Mesenchymal stem cell (in vitro differentiated cells and primary cell): ENCODE measurements at places on chromosomes 7 and 10.

- DNase-seq = no peak
Observed at GRCh38 chr10:76883596-76883995, 754.0 kb downstream of the KCNMA1 start.

DNA sequence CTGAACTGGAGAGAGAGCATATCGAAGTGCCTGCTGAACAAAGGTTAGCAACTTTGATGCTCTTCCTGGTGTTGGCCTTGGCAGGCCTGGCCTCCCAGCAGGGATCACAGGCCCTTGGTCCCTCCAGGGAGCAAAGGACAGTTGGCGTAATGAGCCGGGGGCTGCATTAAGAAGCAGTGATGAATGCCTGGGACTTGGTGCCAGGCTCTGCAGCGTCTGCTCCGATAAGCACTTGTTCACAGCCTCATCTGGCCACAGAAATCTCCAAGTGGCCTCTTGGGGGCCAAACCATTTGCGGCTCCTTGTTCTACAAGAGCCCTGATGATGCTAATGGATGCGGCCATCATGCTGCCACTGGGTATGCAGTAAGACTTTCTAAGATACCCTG is 31.8 kb downstream of the CRHR2 start:
- no peak for DNase-seq

DNA sequence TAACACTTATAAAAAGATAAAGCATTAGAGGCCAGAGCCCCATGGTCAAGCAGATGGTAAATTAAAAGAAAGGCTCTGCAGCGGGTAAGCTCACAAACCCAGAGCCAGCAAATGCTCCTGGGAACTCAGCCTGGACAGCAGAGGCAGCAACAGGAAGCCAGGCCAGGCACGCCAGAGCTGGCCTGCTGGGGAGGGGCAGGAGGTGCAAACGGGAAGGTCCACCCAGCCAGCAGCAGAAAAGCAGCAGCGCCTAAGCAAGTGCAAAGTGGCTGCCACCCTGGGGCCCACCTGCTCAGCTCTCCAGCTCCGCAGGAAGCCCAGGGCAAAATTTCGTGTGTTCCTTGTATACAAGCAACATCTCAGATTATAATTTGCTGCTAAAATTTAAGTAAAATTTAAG is 82.7 kb upstream of the GPR22 start:
- peak; percentile 83 for DNase-seq

DNA sequence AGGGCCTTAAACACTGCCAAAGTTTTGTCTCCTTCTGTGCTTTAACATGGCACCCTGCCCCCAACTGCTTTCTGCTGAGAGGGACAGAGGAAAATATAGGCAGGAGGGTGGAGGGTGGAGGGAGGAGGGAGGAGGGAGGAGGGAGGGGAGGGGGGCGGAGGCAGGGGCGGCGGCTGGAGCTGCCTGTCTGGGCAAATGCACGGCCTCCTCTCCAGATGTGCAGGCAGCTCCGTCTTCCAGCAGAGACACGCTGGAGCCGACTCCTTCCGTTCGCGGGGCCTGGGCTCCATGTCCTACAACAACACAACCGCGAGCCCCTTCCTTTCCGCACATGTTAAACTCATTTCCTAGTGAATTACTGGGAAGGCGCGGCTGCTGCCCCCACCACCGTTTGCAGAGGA is 14.2 kb downstream of the EBF3 start:
- DNase-seq = no peak

- DNase-seq = no peak
Observed at GRCh38 chr7:37445790-37446189, 2.9 kb downstream of the ELMO1 start.

GRCh38 chr10:32095116-32095733 is 39.0 kb upstream of the KIF5B start:
- no peak for DNase-seq

DNA sequence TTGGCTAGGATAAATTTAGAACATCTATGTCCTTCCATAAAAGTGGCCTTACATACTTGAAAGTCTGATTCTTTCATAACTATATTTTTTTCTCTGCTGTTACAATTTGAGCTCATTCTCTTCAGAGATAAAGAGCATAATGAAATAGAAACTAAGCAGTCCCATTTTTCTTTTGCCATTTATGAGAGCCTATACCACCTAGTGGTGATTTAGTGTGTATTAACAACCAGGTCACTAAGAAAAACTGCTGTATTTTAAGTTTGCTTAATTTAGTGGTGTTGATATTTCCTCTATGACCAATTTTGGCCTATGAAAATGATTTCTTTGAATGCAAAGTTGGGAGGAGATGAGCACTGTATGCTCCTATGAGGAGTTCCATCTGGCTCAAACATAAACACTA is 88.7 kb upstream of the ZWINT start:
- DNase-seq = peak; percentile 12

- DNase-seq = no peak
Observed at GRCh38 chr7:74092321-74092963, 8.8 kb downstream of the LIMK1 start.

DNA sequence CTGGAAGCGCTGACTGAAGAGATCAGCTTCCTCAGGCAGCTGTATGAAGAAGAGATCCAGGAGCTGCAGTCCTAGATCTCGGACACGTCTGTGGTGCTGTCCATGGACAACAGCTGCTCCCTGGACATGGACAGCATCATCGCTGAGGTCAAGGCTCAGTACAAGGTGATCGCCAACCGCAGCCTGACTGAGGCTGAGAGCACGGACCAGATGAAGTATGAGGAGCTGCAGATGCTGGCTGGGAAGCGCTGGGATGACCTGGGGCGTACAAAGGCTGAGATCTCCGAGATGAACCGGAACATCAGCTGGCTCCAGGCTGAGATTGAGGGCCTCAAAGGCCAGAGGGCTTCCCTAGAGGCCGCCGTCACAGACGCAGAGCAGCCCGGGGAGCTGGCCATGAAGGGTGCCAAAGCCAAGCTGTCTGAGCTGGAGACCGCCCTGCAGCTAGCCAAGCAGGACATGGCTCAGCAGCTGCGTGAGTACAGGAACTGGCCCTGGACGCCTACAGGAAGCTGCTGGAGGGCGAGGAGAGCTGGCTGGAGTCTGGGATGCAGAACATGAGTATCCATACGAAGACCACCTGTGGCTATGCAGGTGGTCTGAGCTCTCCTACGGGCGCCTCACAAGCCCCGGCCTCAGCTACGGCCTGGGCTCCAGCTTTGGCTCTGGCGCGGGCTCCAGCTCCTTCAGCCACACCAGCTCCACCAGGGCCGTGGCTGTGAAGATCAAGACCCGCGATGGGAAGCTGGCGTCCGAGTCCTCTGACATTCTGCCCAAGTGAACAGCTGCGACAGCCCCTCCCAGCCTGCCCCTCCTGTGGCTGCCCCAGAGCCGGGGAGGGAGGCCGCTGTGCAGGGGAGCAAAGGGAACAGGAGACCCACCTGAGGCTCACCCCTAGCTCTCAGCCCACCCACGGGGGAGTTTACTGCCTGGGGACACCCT is 24.9 kb upstream of the AMPH start:
- DNase-seq = no peak

DNA sequence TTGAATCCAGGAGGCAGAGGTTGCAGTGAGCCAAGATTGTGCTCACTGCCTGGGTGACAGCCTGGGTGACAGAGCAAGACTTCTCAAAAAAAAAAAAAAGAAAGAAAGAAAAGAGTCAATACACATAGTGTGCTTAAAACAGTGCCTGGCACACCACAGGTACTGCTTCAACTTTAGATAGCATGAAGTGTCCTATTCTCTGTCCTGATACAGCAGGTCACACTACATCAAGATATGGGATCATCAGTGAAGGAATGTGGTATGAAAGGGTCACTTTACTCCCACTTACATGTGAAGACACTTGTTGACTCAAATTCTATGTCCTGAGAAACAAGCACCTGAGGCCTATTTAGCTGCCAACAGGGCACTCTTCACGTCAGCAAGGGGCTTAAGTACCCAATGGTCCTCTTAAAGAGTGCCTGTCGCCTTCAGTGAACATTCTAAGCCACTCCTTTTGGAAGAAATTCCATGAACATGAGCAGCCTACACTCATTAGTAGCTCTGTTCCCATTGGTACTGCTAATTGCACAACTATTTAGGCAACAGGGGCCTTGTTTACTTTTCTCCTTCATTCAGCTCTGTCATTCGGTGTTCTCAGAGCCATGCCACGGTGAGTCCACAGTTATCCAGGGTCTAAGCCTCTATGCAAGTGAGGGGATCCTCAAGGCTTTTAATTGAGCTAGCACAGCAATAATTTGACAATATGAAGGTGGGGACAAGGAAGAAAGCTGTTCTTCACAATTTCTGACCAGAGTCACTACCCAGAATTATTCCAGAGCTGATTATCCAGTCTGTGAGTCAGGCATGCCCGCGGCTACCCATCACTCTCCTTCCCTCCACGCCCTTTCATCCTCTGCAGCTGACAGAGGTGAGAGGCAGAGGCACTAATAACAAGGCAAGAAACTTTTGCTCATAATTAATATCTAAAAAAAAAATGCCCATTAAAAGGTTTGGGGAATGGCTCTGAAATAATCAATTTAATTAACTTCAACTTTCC is 56.6 kb upstream of the PTN start:
- DNase-seq = peak; percentile 59

DNA sequence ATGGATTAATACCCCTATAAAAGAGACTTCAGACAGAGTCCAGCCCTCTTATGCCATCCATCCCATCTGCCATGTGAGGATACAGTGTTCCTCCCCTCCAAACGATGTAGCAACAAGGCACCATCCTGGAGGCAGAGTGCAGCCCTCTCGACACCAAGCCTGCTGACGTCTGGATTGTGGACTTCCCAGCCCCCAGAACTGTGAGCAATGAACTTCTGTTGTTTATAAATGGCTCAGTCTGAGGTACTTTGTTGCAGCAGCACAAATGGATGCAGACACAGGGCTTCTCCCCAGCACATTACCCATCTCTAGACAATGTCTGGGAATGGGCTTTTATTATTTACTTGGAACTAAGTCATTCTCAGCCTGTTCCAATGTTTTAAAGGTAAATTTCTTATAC is 195.6 kb downstream of the WDR37 start:
- DNase-seq = no peak

GRCh38 chr7:94656658-94656924 is 658 bp upstream of the SGCE start:
- DNase-seq = no peak

DNA sequence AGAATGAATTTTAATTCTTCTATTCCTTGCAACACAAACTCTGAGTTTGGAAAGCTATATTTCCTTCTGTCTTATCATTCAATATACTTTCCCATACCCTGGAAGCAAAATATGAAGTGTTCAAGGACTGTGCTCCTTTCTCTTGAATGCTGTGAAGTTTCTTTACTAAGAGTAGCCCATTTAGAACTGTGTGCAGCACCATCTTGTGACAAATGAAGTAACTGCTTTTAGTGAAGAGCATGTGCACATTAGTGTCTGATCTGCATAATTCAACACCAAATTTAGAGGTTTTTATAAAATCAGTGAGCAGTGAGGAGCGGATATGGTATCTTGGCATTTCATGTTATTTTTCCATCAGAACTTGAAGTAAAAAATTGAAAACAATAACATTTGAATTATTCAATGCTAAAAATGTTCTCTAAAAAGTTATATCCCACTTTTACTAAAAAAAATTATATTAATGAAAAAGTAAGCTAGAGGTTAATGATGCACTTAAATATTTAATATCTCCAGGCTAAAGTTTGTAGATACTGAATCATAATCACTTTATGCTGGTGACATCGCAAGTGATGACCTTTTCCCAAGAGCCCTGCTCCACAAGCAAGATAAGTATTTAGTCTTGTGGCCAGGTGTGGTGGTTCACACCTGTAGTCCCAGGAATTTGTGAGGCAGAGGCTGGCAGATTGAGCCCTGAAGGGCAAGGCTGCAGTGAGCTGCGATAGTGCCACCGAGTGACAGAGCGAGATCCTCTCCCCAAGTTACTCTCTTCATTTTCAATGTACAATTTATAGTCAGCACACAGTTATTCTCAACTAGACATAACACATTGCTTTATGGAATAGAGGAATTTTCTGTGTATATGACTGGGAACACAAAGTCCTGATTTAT is 108.8 kb upstream of the PCLO start:
- DNase-seq = peak; percentile 70

DNA sequence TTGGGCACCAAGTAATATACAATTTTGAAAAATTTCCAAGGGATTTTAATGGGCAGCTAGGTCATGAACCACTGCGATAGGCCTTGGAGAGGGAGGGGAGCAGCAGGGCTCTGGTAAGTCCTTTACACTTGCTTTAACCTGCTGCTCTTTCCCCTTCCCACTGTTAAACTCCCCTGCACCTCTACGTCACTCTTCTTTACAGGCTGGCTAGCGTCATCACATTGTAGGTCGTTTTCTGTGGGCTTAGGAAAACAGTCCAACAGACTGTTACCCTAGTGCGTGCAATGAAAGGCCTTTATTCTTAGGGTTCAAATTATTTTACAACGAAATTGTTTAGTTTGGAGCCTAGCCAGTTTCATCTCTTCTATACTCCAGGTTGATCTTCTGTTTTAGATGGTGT is 235.7 kb downstream of the AUTS2 start:
- no peak for DNase-seq

DNA sequence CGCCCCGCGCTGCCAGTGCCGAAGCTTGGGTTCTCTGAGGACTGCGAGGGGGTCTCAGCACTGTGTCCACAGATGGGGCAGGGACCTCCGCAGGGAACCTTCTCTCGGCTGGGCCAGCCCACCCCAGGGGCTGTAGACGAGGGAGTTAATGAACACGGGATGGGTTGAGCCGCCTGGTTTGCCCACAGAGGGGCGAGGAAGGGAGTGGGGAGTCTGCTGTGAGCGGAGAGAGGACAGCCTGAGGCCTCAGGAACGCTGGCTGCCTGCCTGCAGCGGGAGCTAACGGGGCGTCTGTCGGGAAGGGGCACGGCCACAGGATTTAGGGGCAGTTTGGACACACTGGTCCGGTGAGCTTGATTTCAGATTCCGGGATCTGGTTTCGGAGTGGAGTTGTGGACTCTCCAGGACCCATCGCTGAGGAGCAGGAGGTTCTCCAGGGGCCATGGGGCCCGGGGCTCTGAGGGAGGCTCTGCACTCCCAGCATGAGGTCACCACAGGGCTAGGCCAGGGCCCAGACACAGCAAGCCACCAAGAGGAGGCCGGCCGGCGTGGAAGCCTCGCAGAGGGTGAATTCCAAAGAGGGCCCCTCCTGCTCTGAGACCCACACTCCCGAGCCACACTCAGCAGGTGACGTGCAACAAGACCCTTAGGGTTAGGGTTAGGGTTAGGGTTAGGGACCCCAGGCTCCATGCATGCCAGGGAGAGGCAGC is 19.0 kb upstream of the FAM20C start:
- no peak for DNase-seq
